Stimulated activated CD8-positive, alpha-beta memory T cell treated with anti-CD3 and anti-CD28 coated beads, Interleukin-12 subunit alpha, Interleukin-12 subunit beta, amount 100 ng/mL, for 1 hour (primary cell): ENCODE measurements at places on chromosomes 16 and 17.

DNA sequence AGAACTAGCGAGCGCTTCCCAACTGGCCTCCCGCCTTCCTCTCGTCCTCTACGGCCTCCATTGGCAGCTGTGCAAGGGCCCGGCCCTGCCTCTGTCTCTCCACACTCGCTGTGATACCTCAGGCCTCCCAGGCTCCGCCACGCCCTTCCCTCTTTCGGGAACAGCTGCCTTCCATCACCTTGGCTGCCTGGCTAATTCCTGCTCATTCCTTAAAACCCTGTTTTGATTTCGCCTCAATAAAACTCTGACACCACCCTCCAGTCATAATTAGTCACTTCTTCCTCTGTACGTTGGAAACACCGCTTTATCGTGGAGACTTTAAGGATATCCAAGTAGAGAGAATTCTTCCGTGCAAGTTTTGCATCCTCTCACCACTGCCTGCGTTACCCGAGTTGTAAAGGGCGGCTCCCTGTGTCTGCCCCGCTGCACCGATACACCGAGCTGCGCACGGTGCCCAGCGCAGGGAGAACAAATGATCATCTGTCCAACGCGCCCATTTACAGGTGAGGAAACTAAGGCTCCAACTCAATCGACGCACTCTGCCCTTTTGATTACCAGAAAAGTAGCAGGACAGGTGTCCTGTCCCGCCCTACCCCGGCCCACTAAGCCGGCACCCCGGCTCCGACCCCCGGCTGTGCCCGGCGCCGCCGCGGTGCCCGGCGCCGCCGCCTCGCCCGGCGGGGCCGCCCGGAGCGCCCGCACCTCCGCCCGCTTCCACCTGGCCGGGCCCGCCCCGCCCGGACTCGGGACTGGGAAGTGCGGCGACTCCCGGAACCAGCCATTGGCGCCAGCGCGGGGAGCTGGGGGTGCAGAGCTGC lies 139.7 kb downstream of the SEC14L1 start:
- no peak for DNase-seq

DNA sequence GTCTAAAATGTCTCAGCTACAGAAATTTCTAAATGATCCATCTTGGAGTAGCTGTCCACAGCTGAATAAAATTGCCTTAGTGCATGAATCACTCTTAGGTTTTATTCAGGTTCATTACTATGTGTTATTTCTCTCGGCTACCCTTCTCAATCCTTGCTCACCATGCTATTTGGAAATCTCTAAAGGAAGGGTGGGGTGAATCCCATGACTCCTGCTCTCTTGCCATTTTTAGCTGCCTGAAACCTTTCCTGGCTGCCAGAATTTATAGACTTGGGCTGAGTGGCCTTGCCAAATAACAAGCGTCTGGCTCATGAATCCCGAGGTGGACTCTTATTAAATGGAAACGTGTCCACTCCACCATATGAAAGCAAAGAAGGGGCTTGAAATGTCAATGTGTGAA lies 936.1 kb upstream of the SOX9 start:
- DNase-seq, result no peak

DNA sequence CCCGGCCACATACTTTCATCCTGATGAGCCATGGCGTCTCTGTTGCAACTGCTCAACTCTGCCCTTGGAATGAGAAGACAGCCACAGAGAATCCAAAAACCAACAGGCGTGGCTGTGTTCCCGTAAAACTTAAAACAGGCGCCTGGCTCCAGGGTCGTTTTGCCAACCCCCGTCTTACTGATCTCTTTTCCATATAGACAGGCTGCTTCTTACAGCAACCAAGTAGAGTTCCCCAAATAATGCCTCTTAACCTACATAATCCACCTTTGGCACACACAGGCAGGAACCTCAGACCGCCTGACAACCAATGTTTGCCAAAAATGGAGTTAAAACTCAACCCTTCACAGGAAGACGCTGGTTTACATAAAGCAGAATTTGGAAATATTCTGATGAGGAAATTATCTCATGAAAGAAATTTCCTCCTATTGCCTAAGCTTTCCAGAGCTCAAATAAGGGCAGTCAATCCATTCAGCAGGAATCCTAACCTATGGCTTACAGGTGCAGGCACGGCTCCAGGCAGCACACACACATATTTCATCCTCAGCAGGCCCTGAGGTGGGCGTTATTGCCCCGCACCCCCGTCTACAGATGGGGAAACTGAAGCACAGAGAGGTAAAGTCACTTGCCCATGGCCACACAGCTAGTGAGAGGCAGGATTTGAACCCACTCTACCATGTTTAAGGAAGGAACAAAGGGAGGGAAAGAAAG lies 35.8 kb downstream of the LITAF start:
- DNase-seq, result no peak

- no peak for DNase-seq
Measured at GRCh38 chr17:81508639-81509206, 3.9 kb downstream of the ACTG1 start.

DNA sequence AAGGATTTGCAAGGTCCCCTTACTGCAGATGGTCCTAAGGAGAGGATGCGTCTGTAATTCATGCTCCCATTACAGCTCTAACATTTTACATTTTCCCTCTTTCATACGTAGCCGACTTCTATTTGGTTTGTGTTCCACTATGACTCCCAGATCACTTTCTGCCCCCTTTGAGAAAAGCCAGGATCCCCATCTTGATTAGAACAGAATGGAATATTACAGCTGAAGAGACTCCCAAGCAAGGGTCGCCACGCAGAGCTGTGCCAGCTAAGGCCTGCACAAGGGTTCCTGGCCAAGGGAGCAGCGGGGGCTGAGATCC lies 3.4 kb upstream of the CDT1 start:
- no peak for DNase-seq

DNA sequence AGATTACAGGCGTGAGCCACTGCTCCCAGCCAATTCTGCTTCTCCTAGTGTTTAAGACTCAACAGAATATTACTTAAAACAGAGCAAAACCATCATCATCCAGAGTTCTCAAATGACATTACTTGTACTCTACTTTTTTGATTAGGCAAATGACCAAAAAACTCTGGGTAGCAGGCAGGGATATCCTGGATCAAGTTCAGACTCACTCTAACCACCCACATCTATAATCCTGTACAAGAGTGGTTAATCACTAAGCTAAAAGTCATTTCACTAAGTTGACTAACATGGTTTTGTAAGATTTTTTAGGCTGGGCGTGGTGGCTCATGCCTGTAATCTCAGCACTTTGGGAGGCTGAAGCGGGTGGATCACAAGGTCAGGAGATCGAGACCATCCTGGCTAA lies 6.8 kb downstream of the NAE1 start:
- DNase-seq, result no peak

GRCh38 chr16:57640612-57641011 lies 12.2 kb downstream of the ADGRG1 start:
- no peak for DNase-seq

GRCh38 chr16:68105611-68106010 lies 20.4 kb downstream of the NFATC3 start:
- DNase-seq, result no peak

- no peak for DNase-seq
Measured at GRCh38 chr16:61926766-61927165, 109.5 kb downstream of the CDH8 start.

GRCh38 chr16:7534749-7535148 lies 202.1 kb downstream of the RBFOX1 start:
- no peak for DNase-seq

GRCh38 chr17:42438600-42439567 lies 15.8 kb upstream of the CAVIN1 start:
- DNase-seq, result no peak

GRCh38 chr17:20009302-20010098 lies at the start of gene SPECC1:
TSS of gene SPECC1 (plus strand) at chr17:20009359. CDS start at chr17:20096652, 87,293 bp downstream.
- peak; percentile 70 for DNase-seq

GRCh38 chr16:9123871-9124270 lies 32.4 kb downstream of the HAPSTR1 start:
- DNase-seq, result no peak

DNA sequence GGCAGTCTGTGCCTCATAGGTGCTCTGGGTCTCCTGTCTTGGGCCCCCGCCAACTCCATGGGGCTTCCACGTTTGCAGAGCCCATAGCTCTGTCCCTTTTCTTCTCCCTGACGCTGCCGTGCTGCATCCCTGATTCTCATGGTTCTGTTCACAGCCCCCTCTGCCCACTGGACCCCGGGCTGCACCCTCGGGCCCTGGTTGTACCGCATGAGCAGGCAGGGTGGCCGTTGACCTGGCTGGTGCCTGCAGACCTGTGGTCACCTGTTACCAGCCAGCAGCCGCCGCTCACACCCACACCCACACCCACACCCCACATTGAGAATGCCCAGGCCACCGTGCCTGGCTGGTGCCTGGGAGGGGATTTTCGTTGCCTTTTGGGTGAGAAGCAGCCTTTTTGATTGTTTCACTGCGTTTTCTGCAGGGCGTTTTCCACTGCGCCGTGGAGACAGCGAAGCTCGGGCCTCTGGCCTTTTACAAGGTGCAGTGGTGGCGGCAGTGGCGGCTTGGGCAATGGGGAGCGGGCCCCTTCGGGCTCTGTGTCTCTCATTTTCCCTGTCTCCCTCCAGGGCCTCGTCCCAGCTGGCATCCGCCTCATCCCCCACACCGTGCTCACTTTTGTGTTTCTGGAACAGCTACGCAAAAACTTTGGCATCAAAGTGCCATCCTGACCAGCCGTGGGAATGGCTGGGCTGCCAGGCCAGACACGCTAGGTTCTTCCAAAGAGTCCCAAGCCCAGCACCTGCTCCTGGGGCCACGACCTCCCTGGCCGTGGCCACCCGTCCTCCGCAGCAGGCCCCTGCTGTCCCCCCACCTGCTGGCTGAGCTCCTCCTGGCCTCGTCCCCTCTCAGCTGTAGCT lies 7.6 kb downstream of the SLC25A10 start:
- DNase-seq, result no peak

DNA sequence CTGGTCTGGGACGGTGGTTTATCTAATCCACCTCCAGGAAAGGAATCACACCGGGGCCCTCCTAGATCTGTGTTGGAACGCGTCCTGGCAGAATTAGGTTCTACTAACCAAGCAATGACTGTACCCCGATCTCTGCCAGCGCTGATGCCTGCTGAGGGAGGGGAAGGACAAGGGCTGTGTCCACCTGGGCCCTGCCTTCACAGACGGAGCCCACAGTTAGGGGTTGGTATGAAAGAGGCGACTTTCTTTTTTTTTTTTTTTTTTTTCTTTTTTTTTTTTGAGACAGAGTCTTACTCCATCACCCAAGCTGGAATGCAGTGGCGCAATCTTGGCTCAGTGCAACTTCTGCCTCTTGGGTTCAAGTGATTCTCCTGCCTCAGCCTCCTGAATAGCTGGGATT lies 9.9 kb upstream of the KRT19 start:
- no peak for DNase-seq

GRCh38 chr16:63223851-63224250 lies 1187.6 kb upstream of the CDH8 start:
- no peak for DNase-seq

GRCh38 chr16:62764572-62764971 lies 728.3 kb upstream of the CDH8 start:
- no peak for DNase-seq

- DNase-seq, result no peak
Measured at GRCh38 chr17:82106688-82107305, 8.8 kb upstream of the FASN start.

- peak; percentile 55 for DNase-seq
Measured at GRCh38 chr17:29567554-29568330, 759 bp upstream of the TP53I13 start.

- DNase-seq, result no peak
Measured at GRCh38 chr16:81445143-81445961, 744 bp downstream of the CMIP start.

DNA sequence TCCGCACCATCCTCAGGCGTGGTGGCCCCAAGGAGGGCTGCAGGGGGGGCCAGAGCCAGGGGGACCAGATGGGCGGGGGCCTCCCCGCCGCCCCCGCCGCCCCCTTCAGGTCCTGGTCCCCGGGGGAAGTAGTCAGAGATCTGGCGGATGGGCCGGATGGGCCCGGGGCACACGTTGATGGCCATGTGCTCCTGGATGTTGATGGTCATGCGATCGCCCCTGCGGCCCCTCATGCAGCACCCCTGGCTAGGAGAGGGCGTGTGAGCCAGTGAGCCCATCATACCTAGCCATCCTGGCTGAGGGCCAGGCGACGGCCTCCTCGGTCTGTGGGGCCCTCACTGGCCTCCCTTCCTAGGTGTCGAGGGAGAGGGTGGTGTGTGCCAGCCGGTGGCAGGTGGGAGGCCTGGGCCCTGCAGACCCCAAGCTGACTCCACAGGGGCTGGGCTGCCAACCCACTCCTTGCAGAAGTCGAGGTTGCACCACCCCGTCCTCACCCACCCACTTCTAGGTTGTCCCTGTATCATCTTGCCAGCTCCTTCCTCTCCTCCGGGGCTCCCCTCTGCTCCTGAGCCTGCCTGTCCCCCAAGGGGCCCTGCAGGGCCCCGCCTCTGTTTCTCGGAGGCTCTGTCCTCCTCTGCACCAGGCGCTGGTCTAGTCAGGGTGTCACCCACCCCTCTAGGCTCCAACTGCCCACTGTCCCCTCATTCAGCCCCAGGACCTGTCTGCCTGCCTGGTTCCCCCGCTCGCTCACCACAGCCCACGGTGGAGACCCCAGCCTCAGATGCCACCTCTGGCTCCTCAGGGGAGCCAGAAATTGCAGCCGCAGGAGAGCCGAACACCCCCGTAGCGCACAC lies 610 bp downstream of the DOC2A start:
- no peak for DNase-seq

GRCh38 chr17:67150826-67151225 lies 94.2 kb downstream of the HELZ start:
- DNase-seq, result no peak

DNA sequence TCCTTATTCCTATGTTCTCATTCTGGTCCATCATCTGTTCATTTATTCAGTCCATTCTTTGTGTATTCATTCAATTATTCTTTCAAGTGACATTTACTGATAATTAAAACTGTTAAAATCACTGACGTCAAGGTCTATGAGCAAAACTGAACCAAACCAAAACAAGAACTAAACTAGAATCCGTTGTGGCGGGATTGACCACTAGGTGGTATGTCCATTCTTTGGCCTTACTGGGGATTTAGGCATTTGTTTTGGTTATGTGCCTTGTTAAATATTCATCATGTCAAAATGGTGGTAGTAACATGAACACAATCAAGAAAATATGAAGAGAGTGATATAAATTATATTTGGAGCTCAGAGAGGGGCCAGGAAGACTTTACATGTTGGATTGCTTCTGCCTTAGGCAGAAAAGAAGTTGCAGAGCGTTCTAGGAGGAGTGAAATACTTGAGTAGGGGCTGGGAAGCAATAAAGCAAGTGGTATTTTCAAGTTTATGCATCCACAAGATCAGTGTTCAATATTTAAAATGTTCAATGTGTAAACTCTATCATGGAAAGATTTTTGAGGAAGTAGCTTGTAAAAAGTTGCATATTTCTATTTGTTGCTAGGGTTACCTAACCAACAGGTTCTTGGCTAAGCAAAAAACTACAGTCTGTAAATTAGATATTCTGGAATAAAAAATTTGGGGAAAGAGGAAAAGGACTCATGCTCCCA lies 129.0 kb downstream of the CDH13 start:
- DNase-seq, result no peak

- no peak for DNase-seq
Measured at GRCh38 chr17:42642336-42642735, 16.7 kb upstream of the TUBG2 start.

DNA sequence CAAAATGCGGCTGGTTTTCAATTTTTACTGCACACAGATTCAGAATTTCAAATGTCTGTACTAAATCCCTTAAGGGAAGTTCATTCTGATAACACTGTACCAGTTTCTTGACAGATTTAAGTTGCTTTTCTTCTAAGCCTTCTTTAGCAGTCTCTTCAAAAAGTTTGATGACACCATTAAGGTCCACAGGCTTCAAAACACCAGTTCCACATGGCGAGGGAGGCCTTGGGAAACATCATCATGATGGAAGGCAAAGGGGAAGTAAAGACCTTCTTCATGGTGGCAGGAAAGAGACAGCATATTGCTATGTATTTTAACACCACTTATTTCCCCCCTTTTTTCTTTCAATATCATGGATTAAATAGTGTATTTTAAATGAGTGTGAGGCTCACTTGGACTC lies 24.5 kb downstream of the NLRC5 start:
- DNase-seq, result no peak
